NCI-H460 (cell line): ENCODE measurements at places on chromosomes 4 and X.

GRCh38 chr4:121307445-121308327 is 73.1 kb downstream of the QRFPR start:
- DNase-seq, result peak; percentile 50

DNA sequence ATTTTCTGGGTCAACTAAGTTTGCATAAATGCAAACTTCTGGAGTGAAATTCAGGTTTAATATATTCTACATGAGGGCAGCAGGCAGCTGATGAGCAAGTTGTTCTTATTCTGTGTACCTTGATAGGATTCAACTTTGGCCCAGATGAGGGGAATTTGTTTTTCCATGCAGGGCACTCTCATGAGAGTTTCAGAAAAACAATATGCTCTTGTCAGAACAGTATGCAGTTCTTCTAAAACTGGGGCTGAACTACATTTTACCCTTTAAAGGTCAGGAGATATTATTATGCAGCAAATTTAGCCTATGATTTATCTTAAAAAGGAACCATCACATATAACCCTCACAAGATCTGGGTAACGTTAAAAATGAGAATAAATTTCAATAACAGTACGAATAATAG is 19.2 kb downstream of the GPRIN3 start:
- no peak for DNase-seq

DNA sequence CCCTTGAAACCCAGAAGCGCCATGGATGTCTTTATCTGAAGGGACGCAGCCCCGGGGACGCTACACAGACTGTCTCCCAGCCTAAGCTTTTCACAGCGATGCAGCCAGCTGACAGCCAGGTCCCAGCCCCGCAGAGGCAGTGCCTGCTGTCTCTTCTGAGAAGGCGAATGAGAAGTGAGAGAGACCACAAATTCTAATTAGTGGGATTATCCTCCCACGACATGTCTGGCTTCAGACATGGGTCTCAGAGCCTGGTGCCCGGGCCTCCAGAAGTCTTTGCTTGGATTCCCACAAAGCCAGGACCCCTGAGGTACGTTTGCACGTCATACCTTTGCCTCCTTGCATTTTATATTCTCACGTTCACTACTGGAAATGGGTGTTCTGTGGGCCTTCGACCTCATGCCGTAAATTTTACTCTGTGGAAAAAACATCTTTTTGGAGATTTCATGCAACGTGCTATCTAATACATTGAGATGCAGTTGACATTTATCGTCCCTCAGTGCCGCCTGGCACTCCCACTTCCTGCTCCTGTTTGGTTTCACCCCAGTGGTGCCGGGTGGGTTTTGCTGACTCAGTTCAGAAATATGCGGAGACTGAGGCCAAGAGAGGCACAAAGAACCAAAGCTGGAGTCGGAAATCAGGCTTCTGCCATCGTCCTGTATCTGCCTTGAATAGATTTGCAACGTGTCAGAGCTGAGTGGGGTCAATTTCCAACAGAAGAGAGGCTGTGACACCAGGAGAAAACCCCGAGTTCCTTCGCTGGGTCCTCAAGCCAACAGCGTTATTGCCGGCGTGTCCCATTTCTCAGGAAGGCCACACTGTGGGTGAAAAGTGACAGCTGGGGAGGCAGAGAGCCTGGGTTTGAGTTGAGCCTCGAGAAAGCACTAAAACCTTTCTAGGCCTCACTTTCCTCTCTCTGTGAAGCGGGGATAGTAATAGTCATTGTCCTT is 114.4 kb downstream of the STK32B start:
- DNase-seq, result no peak

DNA sequence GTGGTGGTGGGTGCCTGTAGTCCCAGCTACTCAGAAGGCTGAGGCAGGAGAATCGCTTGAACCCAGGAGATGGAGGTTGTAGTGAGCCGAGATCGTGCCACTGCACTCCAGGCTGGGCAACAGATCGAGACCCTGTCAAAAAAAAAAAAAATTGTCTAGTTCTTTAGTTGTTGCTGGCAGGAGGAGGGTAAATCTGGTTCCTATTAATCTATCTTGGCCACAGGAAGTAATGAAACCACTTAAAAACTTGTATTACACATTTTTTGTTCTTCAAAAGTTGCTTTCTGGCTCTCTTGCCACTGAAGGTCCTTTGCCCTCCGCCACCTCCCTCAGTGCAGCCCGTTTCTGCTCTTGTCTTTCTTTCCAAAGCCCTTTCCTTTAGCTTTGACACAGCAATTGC is 102.9 kb upstream of the ARSJ start:
- DNase-seq, result no peak

GRCh38 chr4:40192114-40193015 is 4.5 kb upstream of the RHOH start:
- peak; percentile 67 for DNase-seq

DNA sequence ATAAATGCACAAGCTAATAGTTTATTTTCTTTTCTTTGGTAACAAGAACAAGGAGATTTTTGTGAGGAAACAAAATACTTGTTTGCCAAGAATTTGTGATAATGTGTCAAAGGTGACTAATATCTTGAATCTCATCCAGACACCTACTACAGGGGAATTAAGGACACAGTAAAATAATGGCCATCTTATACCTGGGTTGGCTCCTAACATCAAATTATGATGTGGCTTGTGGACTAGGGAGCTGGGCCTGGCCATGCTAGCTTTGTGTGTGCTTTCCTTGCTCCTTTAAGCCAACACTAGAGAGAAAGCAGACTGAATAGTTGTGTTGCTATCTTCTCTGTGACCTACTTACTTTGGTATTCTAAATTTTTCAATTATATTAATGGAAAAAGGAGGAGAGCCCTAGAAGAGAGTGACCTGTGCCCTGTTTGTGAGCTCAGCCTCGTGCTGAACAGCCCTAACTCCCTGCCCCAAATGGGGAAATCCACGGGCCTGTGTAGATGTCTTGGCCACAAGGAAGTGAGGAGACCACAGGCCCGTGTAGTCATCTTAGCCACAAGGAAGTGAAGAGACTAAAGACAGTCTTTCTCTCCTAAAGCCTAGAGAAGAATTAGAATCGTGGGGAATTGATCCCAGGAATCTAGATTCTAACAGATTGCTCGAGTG is 23.3 kb downstream of the ARHGAP24 start:
- DNase-seq, result no peak

DNA sequence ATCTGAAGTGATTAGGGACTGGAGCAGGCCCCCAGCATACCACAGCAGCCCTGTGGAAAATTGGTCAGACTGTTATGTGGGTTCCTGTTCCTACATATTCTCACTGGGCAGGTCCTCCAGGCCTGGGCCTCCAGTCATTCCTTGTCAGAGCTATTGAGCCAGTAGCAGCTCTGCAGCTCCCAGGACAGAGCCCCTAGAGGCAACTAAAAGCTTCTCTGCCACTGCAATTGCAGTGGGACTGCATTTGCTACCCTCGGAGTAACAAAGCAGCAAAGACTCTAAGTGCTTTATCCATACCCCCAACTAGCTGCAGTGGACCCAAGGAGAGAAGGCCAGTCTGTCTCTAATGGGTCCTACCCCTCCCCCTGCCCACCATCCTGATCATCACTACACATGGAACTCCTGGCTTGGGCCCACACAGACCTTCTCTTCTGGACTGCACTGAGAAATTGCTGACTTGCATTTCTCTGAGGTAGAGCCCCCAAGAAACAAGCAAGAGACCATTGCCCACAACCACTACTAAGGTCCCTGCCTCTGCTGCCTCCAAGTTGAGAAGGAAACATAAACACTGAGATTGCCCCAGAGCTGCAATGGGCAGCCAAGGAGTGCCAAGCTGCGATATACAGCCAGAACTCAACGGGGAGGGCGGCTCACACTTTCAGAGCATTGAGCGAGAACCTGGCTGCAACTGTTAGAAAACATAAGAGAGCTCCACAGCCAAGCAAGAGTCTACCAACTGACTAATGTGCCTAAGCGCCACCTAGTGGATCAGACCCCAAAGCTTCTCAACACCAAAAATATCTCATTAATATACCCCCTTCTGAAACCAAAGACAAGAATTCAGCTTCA is 738.7 kb upstream of the NDST4 start:
- peak; percentile 36 for DNase-seq

DNA sequence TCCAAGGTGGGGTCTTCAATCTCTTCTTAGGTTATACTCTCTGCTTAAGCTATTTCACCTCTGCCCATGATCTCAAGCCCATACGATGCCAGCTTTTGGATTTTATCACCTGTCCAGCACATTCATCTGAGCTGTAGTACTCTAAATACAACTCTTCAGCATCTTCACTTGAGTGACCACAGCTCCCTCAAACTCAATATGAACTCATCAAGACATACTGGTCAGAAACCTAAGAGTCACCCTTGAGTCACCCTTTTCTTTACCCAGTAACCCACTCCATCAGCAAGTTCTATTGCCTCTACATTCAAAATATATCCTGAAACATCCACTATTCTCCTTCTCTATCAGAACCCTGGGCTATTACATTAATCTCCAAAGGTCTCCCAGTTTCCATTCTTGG is 69.4 kb downstream of the DCHS2 start:
- DNase-seq, result no peak

DNA sequence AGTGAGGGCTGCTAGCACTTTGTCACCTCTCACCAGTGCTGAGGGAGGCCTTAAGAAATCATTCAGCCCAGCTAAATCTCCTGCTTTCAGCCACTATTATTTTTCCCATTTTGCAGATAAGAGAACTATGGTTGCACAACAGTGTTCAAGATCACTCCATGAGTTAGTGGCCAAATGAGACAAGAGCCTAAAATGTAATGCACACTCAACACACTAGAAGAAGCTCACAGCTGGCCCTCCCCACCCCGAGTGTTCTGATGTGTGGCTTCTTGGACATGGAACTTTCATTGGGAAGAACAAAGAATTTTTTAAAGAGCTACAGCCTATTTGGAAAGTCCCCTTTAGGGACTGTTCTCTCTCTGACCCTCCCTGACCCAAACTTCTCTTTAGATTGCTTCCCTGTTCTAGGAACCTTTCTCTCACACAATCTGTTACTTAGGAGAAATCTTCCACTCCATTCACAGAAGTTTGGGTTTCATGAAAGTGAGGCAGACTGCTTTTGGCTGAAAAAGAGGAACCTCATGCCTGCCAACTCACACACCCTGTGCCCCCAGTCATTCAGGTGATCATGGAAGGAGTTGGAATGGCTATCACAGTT is 44.0 kb upstream of the CT47C1 start:
- no peak for DNase-seq

DNA sequence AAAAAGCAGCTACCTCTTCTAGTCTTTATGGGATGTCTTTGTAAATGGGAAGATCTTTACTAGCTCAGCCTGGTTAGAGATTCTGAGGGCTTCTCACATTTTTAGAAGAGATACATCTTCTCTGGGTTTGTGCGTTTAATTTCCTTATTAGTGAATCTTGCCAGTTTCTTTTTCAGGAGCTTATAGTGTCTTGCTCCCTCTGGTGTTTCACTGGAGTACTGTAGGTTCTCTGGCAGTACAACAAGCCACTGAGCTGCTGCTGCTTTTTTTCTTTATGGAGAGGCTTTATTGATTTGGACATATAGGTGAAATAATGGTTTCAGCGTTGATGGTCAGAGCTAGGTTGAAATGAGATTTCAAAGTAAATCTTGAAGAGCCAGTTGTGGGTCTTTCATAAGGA is 82.9 kb downstream of the LAS1L start:
- DNase-seq, result peak; percentile 19

GRCh38 chrX:154986826-154987575 is 35.5 kb downstream of the F8 start:
- DNase-seq, result peak; percentile 12

- DNase-seq, result peak; percentile 79
Observed at GRCh38 chr4:40321574-40322275, 13.4 kb upstream of the CHRNA9 start.

- no peak for DNase-seq
Observed at GRCh38 chrX:112627206-112627605, 52.5 kb downstream of the LHFPL1 start.

GRCh38 chr4:58064653-58065052 is 954.5 kb upstream of the IGFBP7 start:
- no peak for DNase-seq

GRCh38 chr4:168028970-168029597 is 63.3 kb upstream of the ANXA10 start:
- no peak for DNase-seq

DNA sequence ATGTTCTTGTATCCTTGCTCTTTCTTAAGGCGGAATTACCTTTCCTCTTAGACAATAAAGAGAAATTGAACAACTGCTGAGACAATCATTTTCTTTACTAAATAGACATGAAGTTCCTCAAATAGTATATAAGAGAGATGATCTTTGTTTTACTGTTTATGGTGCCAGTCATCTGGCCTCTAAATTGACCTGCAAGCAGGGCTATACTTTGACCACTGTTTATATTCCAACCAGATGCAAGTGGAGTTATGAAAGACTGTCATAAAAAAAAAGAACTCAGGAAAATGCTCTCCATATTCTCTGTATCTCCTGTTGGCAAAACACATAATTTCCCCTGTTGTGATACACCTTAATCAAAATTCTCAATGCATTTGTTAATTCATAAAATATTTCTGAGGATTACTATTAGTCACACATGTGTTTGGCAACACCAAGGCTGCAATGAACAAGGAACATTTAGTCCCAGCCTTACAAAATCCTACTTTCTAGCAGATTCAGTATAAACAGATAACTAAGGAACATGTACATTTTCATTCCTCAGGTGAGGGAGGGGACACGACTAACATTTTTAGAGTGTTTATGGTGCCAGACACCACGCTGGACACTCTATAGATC is 562.3 kb downstream of the KCNIP4 start:
- no peak for DNase-seq

DNA sequence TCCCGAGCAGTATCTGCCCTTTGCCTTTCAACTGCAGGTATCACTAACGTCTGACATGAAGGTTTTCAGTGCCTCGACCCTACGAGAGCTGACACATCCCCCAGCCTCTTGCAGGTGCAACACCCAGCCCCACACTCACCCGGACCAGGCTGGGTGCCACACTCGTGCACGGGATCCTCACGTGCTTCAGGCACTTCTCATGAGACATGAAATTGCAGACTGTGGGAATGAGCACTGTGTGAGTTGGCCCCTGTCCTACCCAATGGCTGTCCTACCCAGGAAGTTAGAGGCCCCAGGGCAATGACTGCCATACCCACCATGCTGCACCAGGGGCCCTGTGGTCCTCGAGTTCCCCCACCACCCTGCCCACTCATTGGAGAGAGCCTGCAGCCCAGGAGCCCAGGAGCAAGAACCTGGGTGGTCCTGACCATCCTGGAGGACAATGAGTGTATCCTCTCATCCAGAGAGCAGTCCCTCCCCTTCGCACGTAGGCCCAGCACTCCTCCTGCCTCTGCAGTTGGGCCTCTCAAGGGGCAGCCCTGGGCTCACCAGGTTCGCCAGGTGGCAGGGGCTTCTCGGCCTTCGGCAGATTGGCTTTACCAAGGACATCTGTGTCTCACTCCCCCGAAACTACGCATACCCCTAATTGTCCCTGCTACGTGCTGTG is 2.4 kb downstream of the DGKQ start:
- DNase-seq, result no peak

DNA sequence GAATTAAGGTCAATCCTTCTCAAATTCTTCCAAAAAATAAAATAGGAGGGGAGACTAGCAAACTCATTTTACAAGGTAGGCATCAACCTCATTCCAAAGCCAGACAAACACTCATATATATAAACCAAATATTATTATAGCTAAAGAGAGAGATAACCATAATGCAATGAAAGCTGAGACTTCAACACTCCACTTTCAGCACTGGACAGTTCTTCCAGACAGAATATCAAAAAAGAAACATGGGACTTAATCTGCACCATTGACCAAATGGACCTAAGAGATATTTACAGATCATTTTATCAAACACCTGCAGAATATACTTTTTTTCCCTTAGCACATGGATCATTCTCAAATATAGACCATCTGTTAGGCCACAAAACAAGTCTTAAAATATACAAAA is 15.5 kb upstream of the EDA2R start:
- no peak for DNase-seq

GRCh38 chr4:7371210-7371941 is 63.4 kb downstream of the PSAPL1 start:
- DNase-seq, result no peak
